ENCODE measurements at places on chromosomes 12 and 14.

DNA sequence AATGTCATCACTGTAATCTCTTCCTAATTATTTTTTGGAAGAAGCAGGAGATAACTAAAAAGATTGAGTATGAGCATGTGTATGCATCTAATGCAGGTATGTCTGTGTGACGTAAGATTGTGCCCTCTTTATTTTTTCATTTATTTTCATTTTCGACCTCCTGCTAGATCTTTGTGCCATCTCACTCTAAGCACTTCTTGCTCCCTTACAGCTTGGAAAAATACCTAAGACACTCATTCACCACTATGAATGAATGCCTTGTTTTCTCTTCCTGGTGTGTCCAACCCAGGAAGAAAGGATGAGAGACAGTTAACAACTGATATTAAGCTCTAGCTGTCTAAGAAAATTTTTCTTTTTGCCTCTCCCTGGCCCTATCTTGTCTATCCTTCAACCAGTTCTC is 76.8 kb upstream of the CISTR start:
- no peak for DNase-seq

DNA sequence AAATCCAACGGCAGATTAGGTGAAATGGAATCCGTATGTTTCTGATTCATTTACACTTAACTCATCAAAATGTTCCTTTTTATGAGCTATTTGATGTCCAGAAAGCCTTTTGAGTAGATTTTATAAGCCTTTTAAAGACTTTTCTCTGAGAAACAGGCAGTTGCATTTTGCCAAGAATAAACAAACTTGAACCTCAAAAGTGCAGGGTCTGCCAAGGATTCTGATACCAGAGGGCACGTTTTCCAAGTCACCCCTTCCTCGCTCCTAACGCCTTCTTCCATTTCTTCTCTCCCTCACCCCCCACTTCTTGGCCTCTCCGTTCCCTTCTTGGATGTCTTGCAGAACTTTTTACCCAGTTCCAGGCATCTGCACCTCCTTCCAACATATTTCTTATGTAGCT is 200.6 kb upstream of the TBX3 start:
- DNase-seq: no peak

- no peak for DNase-seq
Measured at GRCh38 chr12:88035907-88036289, 6.7 kb upstream of the C12orf50 start.

DNA sequence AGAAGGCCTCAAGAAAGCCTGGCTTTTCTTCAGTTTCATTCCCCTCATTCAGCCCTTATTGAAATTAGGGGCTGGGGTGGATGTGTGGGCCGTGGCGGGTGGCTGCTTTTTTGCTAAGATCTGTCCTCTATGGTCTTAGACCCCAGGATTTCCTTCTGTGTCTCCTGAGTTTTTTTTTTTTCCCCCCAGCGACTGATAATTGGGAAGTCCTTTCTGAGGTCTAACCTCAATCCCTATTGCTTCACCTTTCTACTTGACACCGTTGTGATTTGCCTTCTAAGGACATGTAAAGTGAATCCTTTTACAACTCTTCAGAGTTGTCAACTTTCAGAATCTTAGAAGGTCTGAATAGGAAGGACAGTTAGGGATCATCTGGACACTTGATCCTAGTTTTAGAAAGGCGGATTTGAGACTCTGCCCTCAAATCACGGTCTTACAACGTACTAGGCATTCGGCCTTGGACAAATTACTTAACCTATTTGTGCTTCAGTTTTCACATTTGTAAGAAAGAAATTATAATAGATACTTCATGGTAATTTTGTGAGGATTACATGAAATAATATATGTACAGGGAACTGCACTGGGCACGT is 4.4 kb downstream of the GPR84 start:
- no peak for DNase-seq

DNA sequence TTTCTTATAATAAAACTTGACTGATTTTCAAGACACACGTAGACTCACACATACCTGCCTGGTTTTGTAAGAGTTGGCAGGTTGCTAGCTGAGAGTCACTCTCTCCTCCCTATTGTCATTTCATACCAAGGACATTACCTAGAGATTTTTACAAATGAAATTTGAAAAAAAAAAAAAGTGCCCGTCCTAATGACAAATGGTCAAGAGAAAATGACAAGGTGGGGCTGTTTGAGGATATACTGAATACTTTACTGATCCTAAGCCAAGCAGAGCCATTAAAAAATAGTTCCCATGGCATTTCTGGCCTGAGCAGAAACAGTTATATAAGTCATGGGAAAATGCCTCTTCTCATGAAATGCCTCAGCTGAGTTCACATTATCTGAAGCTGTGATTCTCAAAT is 150.2 kb downstream of the DYRK2 start:
- DNase-seq: no peak

DNA sequence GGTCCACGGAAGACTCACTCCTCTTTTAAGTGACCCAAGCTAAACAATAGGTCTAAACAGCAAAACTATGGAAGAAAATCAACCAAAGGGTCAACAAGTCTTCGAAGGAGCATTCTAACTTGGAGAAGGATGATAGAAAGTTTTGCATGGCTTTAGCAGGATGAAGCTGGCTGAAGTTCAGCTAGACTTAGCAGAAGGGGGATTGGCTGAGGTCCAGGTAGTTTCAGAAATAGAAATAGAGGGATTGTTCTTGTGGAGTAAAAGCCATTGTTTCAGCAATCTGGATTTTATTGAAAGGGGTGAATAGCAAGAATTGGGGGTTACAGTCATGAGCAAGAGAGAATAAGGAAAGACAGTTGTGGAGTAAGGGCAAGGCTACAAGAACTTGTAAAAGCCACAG is 84.7 kb upstream of the TSPAN8 start:
- DNase-seq: no peak

GRCh38 chr12:109098651-109099050 is 1.3 kb downstream of the UNG start:
- DNase-seq: no peak

- no peak for DNase-seq
Measured at GRCh38 chr12:55922126-55922525, 5.6 kb downstream of the PYM1 start.

GRCh38 chr12:15044471-15044870 is 71.6 kb downstream of the PDE6H start:
- DNase-seq: no peak

DNA sequence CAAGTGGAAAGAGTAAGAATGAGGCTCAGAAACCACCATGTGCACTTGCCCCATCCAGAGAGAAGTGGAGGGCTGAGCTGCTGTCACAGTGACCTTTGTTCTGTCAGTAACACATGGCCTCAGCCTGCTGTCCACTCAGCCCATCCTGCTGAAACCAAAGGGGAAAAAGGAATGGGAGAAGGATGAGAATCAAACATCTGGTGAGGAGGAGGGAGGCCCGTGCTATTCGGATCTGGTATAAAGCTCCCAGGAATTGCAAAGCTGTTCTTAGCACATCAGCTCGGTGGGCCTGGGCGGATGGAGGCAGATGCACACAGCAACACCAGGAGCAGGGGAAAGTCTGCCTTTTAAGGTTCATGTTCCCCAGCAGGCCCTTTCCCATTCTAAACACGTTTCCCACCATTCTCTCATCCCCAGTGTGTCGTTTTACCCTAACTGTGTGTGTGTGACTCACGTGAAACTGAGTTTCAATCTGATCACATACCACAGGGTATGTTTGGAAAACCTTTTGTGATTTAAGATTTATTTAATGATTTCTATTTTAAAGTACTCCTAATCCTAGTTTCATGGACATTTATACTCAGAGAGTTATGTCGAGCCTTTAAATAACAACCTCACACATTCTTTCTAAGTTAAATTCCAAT is 36.8 kb downstream of the RTRAF start:
- DNase-seq: no peak

DNA sequence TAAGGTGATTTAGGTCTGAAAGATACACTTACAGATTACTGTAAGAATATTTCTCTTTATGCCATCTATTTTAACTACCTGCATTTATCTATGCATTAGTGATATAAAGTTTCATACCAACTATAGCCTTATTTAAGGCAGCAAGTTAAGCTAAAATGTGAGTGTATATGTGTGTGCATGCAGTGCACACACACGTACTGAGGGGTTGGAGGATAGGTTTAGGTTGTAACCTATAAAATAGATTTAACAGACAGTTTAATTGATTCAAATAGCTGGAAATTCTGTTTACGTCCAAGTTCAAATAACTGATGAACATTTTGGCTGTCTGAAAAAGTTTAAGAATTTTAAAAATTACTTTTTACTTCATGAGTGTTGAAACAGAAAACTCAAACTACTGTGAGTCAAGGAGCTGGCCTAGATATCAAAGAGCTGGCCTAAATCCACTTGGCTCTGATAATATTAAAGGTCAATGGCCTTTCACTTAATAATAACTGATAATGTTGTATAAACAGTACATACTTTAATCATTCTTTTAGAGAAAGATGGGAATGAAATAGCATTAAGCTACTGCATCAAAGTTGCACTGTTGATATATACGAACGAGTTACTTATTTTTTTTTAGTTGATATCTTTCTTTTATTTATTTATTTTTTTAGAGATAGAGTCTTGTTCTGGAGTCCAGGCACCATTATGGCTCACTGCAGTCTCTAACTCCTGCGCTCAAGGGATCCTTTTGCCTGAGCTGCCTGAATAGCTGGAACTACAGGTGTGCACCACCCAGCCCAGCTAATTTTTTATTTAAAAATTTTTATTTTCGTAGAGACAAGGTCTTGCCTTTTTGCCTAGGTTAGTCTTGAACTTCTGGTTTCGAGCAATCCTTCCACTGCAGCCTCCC is 13.8 kb upstream of the KCNJ8 start:
- no peak for DNase-seq

DNA sequence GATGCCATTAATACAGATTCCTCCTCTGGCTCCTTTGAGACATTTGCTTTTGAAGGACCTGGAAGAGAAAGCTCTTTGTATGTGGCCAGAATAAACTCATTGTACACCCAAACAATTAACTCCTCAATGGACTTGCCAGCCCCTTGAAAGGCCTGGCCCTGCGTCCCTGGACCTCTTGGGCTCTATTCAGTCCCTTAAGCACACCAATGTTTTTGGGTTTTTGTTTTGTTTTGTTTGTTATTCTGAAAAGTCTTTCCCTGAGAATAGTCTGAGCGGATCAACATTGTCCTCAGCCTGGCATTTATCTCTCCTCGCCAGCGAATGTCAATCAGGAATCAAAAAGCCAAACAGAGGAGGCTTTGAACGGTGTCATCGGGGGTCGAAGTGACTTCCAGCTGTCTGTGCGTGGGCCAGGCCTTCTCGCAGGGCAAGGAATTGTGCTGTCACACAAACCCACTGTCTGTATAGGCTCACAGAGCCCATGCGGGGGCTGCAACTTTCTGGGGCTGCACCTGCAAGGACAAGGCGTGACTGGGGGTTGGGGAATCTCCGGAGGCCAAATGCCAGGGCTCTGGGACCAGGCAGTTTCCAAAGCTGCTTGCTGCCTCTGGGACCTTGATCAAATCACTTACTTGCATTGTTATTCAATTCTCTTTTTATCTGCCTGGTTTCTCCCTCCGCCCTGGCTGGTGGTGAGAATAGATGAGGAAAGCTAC is 108.3 kb downstream of the SMOC1 start:
- no peak for DNase-seq

DNA sequence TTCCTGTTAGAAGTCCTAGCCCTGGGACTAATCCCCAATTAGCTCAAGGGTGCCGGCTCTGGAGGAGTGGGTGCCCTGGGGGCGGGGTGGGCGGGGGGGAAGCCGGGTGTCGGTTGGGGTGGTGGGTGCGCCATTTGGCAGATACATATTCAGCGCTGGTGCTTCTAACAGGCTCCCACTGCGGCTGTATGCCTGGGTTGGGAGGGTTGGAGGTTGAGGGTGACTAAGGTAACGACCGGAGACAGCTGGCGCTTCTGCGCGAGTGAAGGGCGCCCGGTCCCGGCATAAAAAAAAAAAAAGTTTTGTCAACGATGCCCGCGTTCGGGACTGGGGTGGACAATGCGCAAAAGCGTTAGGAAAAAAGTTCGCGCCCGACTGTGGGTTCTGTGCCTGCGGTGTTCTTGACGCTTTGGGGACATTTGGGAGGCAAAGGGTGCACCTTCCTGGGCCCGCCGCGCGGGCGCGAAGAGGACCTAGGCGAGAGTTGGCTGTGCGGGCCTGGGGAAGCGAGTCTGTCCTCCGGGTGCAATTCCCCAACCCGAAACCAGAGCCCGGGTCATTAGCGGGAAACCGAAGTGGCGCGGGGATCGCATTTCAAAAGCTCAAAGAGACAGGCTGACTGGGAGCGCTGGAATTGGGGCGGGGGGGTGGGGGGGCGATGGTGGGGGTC is 19.2 kb downstream of the TBX3 start:
- no peak for DNase-seq

GRCh38 chr12:104547235-104547634 is 90.5 kb downstream of the CHST11 start:
- DNase-seq: no peak

DNA sequence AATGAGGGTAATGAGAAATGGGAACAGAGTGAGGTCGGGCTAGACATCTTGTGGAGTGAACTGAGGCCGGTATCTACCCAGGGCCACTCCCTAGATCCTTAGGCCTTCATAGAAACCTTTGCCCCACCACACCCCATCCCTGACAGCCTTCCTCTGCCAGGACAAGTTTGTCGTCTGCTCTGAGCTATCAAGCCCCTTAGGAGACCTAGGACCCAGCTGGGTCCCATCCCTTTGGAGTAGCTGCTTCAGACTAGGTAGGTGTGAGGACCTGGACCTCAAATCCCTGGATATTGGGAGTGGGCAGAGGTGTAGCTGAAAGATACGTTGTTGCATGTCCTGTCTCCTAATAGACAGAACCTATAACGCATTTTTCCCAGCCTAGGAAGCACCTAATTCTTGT is at the start of gene TMEM253:
TMEM253 (plus strand) TSS at position 136 of the 400 bp plus-strand sequence. CDS start 278 bp downstream, outside the sequence.
- DNase-seq: no peak

DNA sequence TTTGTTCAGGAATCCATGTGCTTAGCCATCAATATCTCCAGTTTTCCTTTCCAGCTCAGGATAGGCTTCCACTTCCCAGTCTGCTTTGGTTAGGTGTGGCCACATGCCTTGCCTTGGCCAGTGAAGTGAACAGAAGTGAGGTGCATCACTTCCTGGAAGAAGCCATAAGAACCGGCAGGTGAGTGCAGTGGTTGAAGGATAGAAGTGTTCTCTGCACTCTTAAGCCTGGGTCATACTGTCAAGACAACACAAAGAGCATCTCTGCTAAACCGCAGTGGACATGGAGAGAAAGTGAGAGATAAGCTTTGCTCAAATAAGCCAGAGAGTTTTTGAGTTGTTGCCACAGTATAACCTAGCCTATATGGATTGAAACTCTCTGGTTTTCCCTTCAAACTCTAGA is 11.4 kb downstream of the GNG2 start:
- DNase-seq: no peak

- DNase-seq: no peak
Measured at GRCh38 chr14:83646228-83646627, 1883.7 kb upstream of the FLRT2 start.

- DNase-seq: no peak
Measured at GRCh38 chr12:101696251-101697196, 916 bp upstream of the CHPT1 start.

GRCh38 chr12:47730341-47730744 is 5.1 kb upstream of the ENDOU start:
- no peak for DNase-seq

GRCh38 chr14:103697206-103697602 is 18.0 kb downstream of the XRCC3 start:
- no peak for DNase-seq

- DNase-seq: no peak
Measured at GRCh38 chr14:63867933-63868921, 15.4 kb downstream of the SYNE2 start.
